Left renal pelvis (tissue), 4 donors: ENCODE measurements at places on chromosomes 5 and 9. TPM values are rescaled to one million over a fixed set of nuclear protein-coding genes. Genes with fewer than 3 reads are reported as not detected.

Gene SPATA31A3
- polyA plus RNA-seq, result not detected

DNA sequence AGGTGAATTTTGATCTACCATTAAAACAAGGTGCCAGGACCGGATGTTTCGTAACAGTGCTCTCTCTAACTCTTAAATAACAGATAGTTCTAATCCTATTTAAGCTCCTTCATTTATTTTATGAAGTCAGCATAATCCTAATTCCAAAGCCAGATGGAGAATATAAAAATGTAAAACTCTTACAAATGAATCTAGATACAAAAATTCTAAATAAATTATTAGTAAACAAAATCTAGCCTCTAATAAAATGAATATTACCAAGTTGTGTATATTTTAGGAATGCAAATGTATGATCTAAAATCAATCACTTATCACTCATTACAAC, 32.4 kb upstream of the IL33 start:
- no peak for DNase-seq

Gene SLC25A48
- 0.25 TPM for polyA plus RNA-seq

Gene PCDHB8
- polyA plus RNA-seq, result 3.5 TPM

- no peak for DNase-seq
These were observed 767.6 kb upstream of the ADAMTS16 start for GRCh38 chr5:4372481-4372880.

- DNase-seq, result no peak
These were observed 93.6 kb downstream of the MED27 start for GRCh38 chr9:131986089-131986488.

Gene CARD6
- 2.5 TPM for polyA plus RNA-seq

Gene SLC6A7
- 0.11 TPM for polyA plus RNA-seq

DNA sequence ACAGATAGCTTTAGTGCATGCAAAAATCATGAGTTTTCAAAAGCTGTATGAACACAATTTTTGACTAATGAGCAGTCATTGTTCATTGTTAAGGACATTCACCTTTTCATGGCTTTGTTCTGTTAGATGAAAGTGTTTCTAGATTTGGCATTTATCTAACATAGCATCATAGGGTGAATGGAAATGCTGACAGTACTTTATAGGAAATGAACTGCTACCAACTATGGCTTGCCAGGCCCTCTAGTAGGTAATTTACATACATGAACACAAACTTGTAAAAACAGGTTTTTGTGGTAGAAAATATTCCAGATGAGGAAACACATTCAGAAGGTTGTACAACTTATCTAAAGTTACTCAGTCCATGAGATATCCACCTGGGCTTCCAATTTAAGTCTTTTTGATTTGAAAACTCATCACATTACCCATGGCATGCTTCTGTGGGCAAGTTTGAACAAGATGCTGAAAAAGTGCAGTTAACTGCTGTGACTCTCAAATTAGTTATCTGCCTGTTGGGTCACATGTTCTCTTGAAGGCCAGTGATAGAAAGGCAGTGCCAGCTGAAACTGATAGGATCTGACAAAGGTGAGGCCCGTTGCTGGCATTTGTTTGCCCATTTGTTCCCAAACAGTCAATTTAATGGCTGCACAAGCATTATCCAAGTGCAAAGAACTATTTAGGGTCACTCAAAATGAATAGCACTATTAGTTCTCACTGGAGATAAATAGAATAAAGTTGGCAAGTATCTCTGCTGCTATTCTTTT, 399.1 kb downstream of the MAN2A1 start:
- no peak for DNase-seq

Gene CSNK1G3
- 54.8 TPM for polyA plus RNA-seq

Gene GDF9
- 2.0 TPM for polyA plus RNA-seq

DNA sequence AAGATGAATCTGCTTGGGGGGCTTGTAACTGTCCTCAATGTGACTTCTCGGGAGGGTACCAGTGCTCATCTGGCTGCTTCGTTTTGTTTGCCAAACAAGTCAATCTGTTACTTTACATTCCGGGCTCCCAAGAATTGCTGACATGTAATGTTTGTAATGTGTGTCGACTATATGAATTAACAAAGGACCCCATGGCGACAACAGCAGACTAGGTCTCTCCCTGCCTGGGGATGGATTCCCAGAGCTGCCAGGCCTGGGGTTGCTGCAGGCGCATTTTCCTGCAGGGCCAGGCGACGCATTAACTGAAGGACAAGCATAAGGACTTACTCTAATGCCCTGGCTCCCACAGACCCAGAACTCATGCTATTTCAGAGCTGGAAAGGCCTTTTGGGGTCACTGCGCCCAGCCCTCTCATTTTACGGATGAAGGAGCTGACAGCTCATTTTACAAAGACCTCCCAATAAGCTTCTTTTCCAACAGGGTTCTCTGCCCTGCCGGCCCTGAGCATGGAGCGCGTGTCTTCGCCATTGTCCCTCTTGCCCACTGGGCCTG, 214.8 kb downstream of the TTLL11 start:
- no peak for DNase-seq

Gene INVS
- 14.2 TPM for polyA plus RNA-seq

Gene FCN2
- 0.27 TPM for polyA plus RNA-seq

- no peak for DNase-seq
These were observed 53.8 kb downstream of the SH3RF2 start for GRCh38 chr5:145990170-145990569.

Gene CTXN3
- polyA plus RNA-seq, result not detected

- DNase-seq, result peak; percentile 8
These were observed 149.4 kb upstream of the MRPS30 start for GRCh38 chr5:44659334-44659733.

Gene GRXCR2
- not detected for polyA plus RNA-seq

DNA sequence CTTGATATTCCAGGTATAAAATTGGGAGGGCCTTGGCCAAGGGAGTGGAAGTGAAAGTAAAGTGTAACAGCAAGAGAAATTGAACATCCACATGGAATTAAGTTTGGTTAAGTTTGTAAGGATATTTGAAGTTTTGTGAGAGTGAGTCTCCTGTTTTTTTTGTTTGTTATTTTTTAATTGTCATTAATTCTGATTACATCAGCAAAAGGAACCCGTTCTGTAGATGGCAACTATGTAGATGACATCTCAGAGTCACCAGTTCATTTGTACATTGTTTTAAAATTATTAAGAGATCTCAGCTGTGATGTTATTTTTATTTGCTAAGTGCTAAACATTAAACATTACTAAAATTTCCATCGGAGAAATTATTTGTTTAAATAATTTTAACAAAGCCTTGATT, 65.2 kb downstream of the XRCC4 start:
- DNase-seq, result no peak

- no peak for DNase-seq
These were observed 362.9 kb downstream of the CCDC171 start for GRCh38 chr9:15915711-15916110.

DNA sequence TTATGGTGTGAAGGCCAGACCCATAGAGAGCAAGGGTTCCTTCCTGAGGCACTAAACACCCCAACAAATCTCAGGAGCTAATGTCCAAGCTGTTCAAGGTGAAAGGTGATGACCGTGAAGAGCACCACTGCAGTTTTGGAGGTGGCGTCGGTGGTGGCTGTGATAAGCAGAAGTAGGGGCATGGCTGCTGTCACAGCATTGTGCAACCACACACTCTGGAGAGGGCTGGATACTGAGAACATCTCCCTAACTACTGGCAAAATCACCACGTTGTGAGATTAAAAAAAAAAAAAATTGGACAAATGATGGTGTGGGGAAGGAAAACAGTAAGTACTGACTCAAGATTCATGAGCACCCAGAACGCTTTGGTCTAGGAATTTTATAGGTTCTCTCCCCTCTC, 156.5 kb downstream of the PJA2 start:
- no peak for DNase-seq

- DNase-seq, result no peak
These were observed 371.6 kb downstream of the PIK3R1 start for GRCh38 chr5:68587171-68587570.
